Hindlimb muscle (tissue), 1 donor: ENCODE measurements at places on chromosomes 16 and 17. TPM values are rescaled to one million over a fixed set of nuclear protein-coding genes. Genes with fewer than 3 reads are reported as not detected.

The EPN3 gene
- 1.5 TPM for polyA plus RNA-seq

The TRPV2 gene
- 4.6 TPM for polyA plus RNA-seq

The MMP25 gene
- polyA plus RNA-seq = 2.1 TPM

The FGF11 gene
- polyA plus RNA-seq = 2.6 TPM

The CACNG5 gene
- polyA plus RNA-seq = not detected

The HSD11B2 gene
- 12.5 TPM for polyA plus RNA-seq

DNA sequence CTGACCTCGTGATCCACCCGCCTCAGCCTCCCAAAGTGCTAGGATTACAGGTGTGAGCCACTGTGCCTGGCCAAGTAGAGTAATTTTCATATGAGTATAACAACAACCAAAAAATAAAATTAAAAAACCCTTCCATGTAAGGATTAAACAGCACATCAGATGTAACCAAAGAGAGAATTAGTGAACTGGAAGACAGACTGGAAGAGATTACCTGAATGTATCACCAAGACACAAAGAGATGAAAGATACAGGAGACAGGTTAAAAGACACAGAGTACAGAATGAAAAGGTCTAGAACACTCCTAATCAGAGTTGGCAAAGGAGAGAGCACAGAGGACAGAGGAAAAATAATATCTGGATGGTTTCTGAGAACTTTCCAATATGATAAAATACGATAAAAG, 1.8 kb upstream of the TNK1 start:
- DNase-seq = no peak

GRCh38 chr16:53092284-53092683, 37.5 kb downstream of the CHD9 start:
- no peak for DNase-seq

DNA sequence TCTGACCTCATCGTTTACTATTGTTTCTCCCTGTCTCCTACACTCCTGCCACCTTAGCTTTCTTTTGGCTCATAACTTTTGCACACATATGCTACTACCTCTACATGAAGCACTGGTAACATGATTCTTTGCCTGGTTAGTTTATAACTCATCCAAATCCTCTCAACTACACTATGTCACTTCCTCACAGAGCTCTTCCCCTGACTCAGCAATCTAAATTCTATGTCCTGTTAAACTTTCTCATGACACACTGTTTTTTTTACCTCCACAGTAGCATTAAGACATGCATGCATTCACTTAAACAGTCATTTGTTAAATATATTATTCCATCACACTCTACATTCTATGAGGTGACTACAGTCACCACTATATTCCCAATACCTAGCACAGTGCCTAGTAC, 19.7 kb downstream of the APPBP2 start:
- no peak for DNase-seq

DNA sequence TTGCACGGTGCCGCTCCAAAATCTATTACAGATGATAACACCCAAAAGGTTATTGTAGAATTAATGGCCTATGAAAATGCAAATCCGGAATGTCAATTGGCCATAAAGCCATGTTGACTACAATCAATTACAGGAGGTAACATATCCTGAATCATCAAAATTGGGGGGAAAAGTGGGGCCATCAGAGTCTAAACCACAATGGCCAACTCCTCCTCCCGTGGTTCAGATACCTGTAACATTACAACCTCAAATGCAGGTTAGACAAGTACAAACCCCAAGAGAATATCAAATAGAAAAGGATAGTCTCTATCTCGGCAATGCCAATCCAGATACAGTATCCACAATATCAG, 14.9 kb downstream of the FLYWCH1 start:
- DNase-seq = no peak

GRCh38 chr17:49899191-49899485, 51.3 kb upstream of the TAC4 start:
- DNase-seq = no peak

DNA sequence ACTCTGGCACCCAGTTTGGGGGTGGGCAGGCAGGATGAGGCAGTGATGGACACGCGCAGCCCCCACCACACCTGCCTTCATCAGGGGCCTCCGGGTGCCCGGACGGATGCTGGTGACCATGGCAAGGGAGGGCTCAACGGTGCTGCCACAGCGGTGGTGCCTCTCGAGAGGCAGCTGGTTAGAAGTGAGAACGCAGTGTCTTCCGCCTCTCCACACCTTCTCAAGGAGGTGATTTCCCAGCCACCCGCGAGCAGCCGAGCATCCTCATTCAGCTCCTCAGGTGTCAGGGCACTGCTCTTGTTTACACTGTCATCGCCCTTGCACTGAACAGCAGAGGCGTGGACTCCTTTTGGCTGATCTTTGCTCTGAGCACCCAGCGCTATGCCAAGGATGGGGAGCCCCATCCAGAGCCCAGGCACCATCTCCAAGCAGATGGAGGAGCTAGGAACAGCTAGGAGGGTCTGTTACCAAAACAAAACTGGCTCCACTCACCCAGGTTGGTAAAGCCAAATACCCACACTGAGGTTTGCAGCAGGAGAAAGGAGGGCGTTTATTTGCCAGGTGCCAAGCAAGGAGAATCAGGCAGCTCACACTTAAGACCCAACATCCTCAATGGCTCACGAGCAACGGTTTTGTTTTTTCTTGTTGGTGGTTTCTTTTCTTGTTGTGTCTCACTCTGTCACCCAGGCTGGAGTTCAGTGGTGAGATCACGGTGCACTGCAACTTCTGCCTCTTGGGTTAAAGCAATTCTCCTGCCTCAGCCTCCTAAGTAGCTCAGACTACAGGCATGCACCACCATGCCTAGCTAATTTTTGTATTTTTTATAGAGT, 174.3 kb upstream of the TNRC6C start:
- no peak for DNase-seq

- DNase-seq = no peak
These were observed 18.1 kb downstream of the PPL start for GRCh38 chr16:4918781-4919251.

DNA sequence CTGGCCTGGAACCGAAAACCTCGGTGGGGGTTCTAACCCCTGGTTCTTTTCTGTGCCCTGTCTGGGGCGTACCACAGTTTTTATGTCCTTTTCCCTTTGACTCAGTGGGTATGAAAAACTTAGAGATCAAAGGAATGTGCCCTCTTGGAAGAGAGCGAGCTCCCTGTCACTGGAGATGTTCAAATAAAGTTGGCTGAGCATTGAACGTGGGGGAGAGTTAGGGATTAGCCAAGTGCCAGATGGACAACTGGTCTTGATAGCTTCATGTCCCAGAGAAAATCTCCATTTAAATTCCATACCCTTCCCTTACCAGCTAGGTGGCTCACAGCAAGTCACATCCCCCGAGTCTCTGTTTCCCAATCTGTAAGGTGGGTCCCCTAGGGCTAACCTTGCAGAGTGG, 9.5 kb downstream of the ADGRG1 start:
- DNase-seq = no peak

GRCh38 chr17:8322061-8322460, 12.0 kb downstream of the ARHGEF15 start:
- DNase-seq = no peak

DNA sequence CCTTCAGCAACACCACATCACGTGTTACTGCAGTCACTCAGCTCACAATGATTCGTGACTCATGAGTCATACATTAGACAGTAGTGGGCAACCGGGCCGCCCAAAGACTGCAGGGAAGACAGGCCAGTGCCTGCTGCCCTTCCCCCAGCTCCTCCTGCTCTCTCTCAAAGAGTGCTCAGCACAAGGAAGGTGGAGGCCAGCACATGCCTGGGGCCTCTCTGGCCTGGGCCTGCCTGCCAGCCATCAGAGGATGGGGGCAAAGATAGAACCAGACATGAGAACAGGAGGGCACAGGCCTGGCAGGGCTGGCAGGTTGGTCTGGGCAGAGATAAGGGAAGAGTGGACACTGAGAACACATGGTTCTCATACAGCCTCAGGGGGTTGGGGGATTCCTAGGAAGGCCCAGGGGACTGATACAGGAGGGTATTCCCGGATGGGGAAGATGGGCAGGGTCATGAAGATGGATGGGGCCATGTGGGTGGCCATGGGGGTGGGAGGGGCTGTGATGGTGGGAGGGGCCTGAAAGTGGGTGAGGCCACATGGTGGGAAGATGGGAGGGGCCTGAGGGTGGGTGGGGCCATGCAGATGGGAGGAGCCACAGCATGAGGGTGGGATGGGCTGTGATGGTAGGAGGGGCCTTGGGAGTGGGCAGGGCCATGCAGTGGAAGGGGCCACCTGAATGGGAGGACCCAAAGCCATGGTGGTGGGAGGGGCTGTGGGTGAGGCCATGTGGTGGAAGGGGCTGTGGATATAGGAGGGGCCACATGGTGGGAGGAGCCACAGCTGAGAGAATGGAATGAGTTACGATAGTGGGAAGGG, 29.0 kb downstream of the KATNB1 start:
- DNase-seq = no peak

- no peak for DNase-seq
These were observed 20.8 kb downstream of the ZP2 start for GRCh38 chr16:21190599-21190998.
